ENCODE measurements at places on chromosomes 11 and 22. TPM values are rescaled to one million over a fixed set of nuclear protein-coding genes. Genes with fewer than 3 reads are reported as not detected.

RFPL1 gene
- not detected for total RNA-seq

CATSPER1 gene
- under 0.01 TPM for total RNA-seq

RAC2 gene
- 4.0 TPM for total RNA-seq

OR8D1 gene
- under 0.01 TPM for total RNA-seq

PDGFB gene
- total RNA-seq = 0.11 TPM

P2RY2 gene
- total RNA-seq = under 0.01 TPM

OR52A5 gene
- total RNA-seq = not detected

KCNJ5 gene
- not detected for total RNA-seq

PLEKHB1 gene
- total RNA-seq = 2.5 TPM

TMEM151A gene
- 0.11 TPM for total RNA-seq

ZNF280B gene
- 1.1 TPM for total RNA-seq

Data from uterine smooth muscle cell (primary cell).